ENCODE measurements at places on chromosomes 12 and 14.
A peak's percentile ranks its signal among the peaks of the same experiment; 100 is the strongest.

DNA sequence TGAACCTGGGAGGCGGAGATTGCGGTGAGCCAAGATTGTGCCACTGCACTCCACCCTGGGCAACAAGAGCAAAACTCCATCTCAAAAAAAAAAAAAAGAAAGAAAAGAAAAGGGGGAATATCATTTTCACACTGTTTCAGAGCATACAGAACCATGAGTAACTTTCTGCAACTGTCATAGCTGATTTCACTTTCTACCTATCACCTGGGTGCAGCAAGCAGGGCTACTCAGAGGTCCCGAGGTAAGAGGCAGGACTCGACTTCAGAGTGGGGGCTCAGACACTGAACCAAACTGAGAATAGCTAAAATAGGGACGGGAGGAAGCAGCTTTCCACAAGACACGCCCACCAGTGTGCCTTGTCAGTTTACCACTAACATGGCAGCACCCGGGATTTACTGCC lies 29.8 kb downstream of the OR10P1 start:
- no peak for DNase-seq

GRCh38 chr14:101497684-101498525 lies 63.4 kb upstream of the DIO3 start:
- DNase-seq: no peak

DNA sequence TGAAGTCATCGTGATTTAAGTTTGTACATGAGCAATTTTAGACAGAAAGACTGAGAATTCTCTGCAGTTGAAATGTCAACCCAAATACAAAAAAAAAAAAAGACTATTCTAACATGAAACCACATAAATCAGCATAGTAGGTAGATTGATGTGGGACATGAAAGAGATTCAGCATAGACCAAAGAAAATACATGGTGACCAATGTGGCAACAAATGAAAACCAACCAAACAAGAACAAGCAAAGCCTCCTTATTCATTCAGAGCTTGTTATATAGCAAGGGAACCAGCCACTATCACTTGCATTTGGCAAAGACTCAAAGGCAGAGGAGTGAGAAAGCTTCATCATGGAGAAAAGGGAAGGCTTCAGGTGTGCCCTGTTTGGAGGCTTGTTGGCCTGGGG lies 144.4 kb upstream of the TMPO start:
- no peak for DNase-seq

DNA sequence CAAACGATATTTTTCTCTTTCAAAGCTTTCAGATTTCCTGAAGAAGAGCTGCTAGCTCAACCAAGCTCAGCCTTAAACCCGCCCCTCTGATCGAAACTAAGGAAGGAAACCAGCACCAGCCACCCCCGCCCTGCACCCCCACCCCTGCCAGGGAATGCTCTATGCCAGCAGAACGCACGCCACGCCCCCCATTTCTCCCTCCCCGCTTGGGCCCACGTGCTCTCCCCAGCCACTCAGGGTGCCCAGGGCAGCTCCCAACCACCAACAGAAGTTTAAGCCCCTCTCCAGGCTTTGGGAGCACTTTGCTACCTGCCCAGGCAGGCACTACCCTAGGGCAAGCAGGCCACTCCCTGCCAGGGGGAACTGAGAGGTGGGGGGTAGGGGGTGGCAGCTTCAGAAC lies 18.8 kb upstream of the KRT78 start:
- DNase-seq: no peak

GRCh38 chr12:59491877-59492276 lies 104.0 kb upstream of the SLC16A7 start:
- no peak for DNase-seq

DNA sequence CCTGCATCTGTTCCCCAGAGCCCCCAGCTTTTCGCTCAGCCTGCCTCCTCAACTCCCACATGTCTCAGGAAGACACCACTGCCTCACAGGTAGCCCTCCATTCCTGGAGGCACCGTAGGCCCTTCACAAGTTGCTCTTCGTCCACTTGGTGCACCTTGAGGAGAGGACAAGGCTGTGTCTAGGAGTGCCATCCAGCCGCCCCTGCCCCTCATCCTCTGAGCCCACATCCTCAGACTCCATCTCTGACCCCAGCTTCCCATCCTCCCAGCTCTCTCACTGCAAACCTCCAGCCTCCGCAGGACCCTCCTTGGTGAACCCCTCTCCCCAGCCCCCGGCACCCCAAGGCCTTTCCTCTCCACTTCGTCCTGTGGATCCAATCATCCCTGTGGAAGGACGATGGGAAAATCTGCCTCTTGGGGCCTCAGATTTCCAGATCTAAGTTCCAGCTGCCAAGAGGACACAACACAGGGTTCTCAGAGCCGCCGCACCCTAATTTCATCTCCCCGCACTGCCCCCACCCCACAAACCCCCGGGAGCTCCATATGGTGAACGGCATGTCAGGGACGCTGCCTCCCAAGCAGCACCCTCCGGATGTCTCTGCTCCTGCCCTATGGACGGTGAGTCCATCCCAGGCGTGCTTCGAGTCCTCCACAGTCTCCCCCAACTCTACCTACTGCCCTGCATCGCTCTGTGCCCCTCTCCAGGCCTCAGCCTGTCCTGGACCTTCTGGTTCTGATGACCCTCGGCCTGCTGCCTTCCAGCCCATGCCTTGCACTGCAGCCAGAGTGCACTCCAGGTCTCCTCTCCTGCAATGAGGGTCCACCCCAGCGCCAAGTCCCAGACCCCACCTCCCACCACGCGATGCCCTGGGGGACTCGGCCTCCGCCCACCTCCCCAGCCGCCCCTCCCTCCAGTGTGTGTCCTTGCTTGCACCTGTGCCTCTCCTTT lies 314.1 kb upstream of the DIO3 start:
- no peak for DNase-seq

- DNase-seq: peak; percentile 58
Observed at GRCh38 chr14:100321473-100322137, 1.5 kb upstream of the SLC25A47 start.

GRCh38 chr12:99985631-99986030 lies 895 bp upstream of the ANKS1B start:
- DNase-seq: no peak

- no peak for DNase-seq
Observed at GRCh38 chr14:34711169-34711568, 3.2 kb downstream of the CFL2 start.

DNA sequence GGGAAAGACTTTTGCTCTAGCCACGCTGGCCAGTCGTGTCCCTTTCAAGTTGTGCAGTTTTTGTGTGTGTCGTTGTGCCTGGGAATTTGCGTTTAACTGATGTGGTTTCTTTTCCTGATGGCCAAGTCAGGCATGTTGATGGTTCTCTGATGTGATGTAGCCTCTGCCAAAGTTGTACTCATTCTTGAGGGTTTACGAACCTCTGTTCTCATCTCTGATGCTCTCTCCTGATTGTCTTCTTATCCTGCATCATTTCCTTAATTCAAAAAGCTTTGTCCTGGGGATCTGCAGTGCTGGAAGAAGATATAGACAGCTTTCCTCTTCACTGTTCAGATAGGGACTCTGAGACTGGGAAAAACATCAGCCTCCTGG lies 25.4 kb downstream of the CD9 start:
- no peak for DNase-seq

- no peak for DNase-seq
Observed at GRCh38 chr12:103599274-103599673, 12.2 kb downstream of the STAB2 start.

DNA sequence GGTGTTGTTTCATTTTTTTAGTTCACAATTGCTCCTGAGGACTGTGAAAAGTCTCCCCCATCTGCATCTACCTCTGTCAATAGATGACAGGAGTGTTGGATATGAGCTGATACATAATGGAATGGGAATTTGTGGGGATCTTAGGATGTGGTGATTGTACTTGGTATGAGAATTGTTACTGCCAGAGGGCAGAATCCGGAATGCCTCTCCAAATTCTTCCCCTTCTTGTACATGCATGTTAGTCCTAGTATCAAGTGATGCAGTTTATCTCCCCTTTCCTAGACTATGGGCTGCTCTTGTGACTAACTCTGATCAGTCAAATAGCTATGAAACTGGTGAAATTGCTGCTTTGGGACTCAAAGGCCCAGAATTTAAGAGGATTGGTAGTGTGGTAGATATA lies 24.8 kb upstream of the NOVA1 start:
- DNase-seq: no peak
